ENCODE measurements at places on chromosomes 13 and 19.
A peak's percentile ranks its signal among the peaks of the same experiment; 100 is the strongest.

DNA sequence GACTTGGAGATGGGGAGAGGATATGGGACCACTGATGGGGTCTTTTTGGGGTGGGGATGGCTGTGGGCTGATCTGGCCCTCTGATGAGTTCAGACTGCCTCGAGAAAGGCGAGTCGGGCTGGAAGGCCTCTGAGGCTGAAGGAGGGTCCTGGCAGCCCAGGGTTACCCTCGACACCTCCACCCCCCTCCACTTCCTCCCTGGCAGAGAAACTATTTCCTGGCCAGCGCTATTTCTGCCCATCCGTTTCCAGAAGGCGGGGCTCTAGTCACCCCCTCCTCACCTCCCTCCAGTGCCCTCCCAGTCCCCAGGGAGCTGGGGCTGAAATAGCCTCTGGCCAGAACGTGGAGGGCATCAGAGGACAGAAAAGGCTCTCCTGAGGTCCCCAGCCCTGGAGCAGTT is 9.7 kb downstream of the EXOC3L2 start:
- DNase-seq: no peak

- DNase-seq: no peak
Measured at GRCh38 chr13:26831336-26831908, 70.8 kb upstream of the GPR12 start.

- no peak for DNase-seq
Measured at GRCh38 chr13:96431044-96431581, 341.2 kb downstream of the HS6ST3 start.

DNA sequence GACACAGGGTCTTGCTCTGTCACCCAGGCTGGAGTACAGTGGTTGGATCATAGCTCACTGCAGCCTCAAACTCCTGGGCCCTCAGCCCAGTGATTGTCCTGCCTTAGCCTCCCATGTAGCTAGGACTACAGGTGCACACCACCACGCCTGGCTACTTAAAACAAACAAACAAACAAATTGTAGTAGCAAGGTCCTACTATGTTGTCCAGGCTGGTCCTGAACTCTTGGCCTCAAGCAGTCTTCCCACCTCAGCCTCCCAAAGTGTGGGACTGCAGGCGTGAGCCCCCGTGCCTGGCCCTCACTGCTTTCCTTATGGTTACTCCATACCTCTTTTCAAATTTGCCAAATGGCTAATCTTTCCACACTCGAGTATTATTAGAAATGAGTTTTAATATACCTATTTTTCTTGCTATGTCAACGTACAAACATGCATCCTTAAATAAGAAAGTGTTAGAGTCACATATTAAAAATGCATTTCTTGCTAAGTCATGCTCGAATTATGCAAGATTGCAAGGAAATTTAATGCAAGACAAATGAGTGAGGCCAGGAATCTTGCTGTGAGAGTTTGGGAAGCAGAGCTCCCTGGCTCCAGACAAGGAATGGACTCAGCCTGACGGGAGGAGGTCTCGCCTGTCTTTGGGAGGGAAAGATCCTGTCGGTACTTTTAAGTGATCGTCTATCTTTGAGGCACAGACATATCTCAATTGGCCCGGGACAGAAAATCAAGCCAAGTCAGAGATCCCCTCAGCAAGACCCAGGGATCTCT is 39.4 kb downstream of the RFX2 start:
- DNase-seq: no peak

GRCh38 chr13:85137516-85137915 is 661.7 kb downstream of the SLITRK6 start:
- DNase-seq: no peak

DNA sequence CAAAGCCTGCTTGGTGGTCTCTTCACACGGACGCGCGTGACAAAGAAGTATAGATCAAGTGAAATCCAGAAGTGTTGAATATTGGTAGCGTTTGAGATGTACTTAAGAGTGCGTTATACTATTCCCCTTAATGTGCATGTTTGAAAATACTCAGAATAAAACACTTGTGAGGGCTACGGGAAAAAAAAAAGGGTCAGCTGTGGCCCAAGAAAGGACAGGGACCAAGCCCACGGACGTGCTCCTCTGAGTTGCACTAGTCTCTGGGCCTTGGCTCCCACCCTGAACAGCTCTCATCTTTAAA is 622 bp upstream of the RBM42 start:
- DNase-seq: no peak

DNA sequence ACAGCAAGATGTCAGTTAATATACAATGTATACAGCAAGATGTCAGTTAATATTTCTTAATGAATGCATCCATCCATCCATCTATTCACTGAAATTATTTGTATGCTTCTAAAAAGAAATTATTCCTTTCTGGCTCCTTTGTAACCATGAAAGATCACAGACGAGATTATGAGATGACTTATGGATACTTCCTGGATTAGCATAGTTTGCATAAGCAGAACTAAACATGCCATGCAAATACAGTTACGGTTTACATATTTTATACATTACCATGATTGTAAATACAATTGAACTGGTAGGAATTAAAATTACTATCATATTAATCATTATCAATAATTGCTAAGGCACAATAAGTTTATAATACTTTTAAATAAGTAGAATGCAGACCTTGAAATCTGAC is 32.7 kb downstream of the NALCN start:
- no peak for DNase-seq

- peak; percentile 85 for DNase-seq
Measured at GRCh38 chr19:14418856-14419105, 360 bp downstream of the DDX39A start.

- no peak for DNase-seq
Measured at GRCh38 chr13:106490569-106491321, 44.7 kb downstream of the EFNB2 start.

GRCh38 chr13:113422807-113423519 is 30.3 kb downstream of the ADPRHL1 start:
- DNase-seq: no peak

DNA sequence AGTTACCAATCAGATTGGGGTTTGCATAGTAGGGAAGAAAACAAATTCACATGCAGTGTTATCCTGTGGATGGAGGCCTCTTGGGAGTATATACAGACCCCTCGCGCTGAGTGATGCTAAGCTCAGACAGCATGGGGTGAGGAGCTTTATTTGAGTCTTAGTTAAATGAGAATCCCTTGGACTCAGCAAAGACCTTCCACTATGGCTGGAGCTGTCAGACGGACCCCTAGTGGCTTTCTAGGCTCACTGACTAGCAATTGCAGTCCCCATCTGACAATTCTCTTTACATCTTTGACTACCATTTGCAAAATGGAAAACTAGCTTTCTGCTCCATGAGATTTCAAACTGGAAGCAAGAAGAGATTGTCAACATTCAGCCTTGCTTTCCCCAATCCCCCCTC is 90.4 kb downstream of the STOML3 start:
- no peak for DNase-seq

DNA sequence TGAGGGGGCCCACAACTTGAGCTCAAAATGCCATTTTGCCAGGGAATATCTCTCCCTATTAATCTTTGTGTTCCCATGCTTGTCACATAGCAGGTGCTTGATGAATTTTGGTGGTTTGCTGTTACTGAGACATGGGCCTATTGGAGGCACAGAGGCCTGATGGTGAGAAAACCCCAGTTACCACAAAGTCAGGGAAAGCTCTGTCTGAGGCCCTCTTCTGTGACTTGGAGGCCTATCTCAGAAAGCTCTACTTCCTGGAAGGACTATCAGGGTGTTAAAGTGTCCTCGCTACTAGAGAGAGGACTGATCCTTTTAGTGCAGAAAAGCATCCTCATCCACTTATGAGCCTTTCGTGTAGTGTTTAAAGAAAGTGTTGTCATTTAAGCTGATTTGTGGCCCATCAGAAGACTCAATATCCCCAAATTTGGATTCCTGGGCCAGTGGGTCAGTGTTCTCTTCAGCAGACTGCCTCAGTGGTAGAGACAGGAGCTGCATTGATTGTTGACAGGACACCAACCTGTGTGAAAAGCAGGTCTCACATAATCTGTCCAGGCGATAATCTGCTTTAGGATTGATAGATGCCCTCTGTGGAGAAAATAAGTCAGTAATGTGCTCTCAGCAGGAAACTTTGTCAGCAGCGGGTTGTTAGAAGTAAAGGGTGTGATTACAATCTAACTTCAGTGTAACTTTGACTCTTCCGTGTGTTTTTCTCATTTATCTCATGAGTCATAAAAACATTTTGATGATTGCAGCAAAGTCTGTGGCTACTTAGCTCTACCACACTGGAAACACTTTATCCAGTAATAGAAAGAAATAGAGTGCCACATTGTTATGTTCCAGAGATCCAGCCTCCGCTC is 121.0 kb downstream of the AKAP11 start:
- peak; percentile 66 for DNase-seq

GRCh38 chr13:75744127-75744526 is 108.0 kb downstream of the LMO7 start:
- no peak for DNase-seq

DNA sequence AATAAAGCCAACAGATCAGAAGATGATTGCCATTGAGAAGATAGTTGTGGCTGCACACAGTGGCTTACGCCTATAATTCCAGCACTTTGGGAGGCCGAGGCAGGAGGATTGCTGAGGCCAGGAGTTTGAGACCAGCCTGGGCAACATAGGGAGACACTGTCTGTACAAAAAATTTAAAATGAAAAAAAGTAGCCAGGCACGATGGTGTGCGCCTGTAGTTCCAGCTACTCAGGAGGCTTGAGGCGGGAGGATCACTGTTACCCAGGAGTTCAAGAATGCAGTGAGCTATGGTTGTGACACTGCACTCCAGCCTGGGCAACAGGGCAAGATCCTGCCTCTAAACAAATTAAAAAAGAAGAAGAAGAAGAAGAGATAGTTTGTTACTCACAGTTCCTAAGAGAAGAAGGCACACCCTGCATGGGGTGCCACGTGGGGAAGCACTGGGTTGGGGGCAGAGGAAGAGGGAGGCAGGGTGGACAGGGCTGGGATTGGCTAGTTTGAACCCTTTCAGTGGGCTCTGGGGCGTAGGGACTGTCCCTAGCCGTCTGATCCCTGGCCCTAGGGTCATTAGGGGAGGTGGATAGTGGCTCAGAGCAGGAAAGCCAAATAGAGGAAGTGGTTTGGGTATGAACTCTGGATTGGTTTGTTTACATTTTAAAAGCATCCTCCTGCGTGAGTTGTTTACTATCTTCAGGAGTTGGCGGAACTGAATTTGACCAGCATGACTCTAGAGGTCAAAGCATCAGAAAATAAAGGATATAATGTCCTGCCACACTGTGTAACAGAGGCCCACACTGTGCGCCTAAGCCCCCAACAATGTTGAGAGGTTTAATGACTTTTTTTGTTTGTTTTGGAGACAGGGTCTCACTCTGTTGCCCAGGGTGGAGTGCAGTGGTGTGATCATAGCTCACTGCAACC is 60.5 kb upstream of the MEDAG start:
- DNase-seq: peak; percentile 21

DNA sequence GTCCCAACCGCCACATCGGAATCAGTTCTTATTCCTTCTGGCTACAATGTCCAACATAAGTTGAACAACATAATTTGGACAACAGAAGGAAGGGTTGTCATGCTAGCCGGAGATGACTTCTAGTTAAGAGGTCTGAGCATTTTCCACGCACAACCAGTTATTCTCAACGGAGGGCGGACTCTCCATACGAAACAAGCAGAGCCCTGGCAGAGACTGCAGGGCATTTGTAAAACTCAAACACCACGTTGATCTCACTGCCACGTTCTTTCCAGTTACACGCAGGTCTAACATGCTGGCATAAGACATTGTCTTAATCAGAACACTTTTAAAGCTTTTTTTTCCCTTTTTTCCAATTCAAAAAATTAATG is 38.3 kb upstream of the DCUN1D2 start:
- no peak for DNase-seq

Measured in activated CD4-positive, alpha-beta memory T cell treated with anti-CD3 and anti-CD28 coated beads, Interleukin-2, amount 10 ng/mL, durations not matched to agents 7 days and 5 days (primary cell).